Fibroblast of pulmonary artery (primary cell): ENCODE measurements at places on chromosomes 1 and 21.
A peak's percentile ranks its signal among the peaks of the same experiment; 100 is the strongest.

DNA sequence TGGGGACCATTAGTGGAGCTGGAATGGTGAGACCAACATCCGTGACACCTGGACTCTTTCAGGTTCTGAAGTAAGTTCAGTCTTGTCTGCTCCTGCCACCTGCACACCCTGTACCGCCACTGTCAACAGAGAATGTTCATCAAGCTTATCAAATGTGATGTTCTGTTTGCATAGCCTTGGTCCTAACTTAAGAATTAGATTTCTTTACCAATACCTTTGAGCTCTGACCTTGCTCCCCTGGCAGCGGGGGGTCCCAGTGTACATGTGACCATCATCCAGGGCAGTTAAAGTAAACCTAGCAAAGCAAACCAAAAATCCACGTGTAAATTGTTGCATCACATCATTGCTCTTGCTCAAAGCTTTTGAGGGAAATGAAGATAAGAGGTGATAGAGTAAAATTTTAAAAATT lies 14.5 kb downstream of the SLC25A33 start:
- DNase-seq = no peak

DNA sequence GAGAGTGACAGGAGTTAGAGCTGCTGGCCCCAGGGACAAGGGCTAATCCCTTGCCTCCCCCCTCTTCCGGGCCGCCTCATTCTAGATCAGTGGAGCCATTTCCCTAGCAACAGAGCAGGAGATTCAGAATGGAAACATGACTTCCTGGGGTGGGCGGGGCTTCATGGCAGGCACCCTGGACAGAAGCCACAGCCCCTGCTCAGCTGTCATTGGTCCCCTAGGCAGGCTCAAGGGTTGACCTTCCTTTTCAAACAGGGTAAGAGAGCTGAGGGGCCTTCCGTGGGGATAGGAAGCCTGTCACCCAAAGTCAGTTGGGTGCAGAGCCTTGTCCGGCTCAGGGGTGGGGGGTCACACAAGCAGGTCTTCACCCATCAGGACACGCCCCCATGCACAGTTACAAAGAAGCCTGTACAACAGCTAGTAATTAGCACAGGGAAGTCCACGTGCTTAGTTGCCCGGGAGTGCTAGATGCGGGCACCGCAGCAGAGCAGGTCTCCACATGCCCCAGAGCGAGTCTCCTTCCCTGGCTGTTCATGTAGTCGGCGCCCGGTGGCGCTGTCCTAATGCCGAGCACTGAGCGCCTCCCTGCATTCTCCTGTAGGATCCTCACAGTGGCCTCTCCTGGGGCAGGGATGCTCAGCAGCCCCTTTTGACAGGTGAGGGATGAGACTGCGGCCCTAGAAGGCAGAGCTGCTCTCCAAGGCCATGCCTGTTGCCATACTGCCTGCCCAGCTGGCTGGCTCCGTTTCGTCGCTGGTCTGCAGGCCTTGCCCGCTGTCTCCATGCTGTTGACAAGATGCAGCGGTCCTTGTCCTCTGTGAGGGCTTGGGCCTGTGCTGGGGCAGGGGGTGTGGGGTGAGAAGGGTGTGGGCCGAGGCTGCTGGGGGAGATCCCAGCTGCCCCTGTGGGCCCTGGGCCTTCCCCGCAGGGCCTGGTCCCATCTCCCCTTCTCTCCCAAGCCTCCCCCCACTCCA lies 5.1 kb downstream of the TMEM201 start:
- peak; percentile 74 for DNase-seq

GRCh38 chr1:183806125-183806524 lies 1.2 kb downstream of the RGL1 start:
- DNase-seq = peak; percentile 47

DNA sequence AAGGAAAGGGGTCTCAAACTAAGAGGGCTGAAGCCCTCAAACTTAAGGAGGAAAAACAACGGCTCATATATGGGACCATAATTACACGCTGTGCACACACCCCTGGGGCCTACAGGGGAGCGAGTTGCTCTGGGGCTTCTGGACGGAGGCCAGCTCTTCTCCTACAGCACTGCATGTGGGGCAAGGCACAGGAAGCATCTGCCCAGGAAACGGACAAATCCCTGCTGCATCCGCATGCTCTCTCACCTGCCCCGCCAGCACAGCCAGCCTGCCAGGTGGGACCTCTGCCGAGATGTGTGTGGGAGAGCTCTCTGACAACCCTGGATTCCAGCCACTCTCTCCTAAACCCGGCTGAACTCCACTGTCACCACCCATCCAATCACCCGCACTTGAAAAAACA lies 54.1 kb downstream of the MRPL37 start:
- peak; percentile 45 for DNase-seq

DNA sequence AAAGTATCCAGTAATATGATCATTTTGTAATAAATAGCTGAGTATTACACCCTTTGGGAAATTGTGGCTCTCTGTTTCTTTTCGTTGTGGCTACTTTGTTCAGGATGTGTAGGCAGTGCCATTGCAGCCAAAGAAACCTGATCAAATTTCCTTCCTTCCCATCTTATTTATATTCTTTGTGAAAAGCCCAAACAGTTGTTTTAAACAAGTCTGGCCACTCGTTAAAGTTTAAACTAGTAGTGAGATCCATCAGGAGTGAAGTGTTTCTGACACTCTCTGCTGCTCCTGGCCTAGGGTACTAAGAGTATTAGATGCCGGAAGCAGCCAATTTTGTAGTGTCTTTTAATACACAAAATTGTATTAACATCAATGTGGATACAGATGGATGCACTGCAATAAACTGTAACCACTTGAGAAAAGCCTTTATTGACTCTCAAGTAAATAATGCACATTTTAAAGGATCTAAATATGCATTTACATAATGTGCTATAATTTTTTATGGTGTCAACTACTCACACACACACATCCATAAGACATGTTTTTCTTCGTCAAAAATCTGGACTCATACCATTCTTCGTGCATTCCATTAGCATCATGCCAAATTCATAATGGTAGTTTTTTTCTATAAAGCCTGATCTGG lies 317.9 kb downstream of the NFIA start:
- no peak for DNase-seq

DNA sequence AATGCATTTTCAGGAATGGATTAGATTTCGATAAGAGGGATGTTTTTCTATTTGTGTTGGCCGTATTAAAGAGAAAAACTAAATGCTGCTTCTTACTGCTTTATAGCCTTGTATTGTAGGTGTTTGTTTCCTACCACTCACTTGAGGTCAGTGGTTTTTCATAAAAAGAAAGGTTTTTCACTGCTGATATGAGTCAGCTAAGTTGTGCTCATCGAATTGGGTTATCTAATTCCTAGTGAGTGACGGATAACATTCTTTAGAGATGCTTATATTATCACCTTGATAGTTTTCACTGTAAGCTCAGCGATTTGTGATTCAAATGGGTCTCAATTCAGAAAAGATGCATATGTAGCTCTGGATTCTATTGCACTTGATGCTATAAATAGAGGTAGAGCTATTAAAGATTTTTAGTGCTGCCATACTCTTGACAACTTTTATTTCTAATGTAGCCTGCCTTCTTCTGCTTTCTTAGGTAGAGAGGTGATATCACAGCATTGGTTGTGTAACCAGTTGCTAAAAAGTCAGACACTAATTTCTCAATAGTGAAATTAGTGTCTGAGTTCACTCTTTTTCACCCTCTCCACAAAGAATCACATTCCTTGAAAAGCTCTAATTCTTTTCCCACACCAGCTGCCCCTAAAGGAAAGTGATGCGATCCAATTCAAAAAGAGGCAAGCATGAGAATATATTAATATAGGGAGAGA lies 180.0 kb downstream of the RASAL2 start:
- no peak for DNase-seq

DNA sequence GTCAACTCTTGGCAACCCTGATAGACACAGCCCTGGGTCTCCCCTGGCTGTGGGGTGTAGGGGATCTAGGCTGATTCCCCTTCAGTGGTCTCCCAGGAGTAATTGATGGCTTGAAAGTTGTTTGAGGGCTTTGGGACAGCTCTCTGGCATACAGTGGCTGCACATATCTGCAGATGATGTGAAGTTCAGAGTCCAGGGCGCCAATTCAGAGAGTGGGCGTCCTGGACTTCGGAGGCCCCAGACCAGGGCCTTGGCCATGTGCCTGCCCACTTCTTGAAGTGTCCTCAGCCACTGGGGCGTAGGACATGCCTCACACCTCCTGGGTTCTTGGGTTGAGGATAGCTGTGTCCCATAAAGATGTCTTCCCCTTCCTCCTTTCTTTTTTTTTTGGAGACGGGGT lies 2.6 kb downstream of the INAVA start:
- DNase-seq = no peak

- DNase-seq = no peak
Observed at GRCh38 chr1:42043811-42044210, 109.4 kb upstream of the GUCA2B start.

GRCh38 chr1:207179036-207179435 lies 75.0 kb downstream of the C4BPA start:
- no peak for DNase-seq

GRCh38 chr1:192513697-192514096 lies 61.9 kb upstream of the RGS1 start:
- DNase-seq = no peak

DNA sequence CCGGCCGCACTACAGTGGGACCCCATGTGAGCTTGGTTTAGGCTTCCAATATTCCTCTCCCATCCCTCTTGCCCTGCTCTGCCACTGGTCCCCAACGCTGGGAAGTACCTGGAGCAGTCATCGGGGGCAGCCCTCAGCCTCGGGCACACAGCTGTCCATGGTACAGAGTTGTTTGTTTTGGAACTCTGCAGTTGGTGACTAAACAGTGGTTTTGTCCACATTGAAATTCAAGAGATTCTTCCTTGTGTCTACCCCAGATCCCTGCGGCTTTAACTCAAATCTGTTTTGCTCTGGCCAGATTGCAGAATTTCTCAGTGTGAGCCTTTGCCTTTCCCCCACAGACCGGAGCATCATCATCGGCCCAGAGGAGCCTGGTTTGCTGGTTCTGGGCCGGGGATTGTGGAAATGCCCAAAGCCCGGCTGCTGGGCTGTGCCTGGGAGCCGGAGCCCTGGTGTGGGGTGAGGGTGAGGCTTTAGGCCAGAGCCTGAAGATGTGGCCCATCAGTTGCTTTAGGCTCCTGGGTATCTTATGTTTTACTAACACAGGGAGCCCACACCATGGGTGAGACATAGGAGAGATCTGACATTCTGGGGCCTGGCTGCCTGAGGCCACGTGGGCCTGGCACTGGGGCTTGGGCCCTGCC lies 93.2 kb downstream of the ARHGEF10L start:
- peak; percentile 19 for DNase-seq

DNA sequence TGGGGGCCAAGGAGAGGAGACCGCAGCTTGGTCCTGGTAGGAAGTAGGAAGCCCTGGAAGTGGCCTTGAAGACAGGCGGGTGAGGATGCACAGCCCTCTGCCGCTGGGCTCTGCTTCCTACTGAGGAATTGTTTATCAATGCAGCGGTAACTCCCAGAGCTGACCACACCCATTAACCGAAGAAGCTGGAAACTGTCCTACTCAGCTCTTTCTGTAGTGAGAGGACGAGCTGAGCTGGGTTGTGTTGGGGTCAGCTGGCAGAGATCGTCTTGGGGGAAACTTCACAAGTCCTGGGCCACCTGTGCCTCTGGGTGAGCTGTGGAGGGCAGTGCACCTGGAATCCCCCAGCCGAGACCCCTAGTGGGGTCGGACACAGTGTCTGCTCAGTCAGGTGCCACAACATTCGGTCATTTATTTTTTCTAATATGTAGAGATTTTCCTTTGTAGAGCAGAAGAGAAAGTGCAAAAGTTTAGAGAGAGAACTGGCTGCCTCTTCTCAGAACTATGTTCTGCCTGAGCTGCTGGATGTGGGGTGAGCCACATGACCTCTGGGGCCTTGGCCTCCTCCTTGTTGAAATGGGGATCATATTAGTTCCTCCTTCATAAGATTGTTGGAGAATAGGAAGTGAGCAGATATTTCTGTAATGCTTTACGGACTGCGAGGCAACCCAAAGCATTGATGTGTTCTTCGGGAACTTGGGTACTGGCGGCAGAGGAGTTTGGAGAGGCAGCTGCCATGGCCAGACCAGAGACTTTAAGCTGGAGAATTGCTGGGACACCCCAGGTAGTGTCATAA lies 3.6 kb downstream of the NECAP2 start:
- no peak for DNase-seq

GRCh38 chr1:112114540-112114939 lies 125.1 kb upstream of the KCND3 start:
- no peak for DNase-seq

DNA sequence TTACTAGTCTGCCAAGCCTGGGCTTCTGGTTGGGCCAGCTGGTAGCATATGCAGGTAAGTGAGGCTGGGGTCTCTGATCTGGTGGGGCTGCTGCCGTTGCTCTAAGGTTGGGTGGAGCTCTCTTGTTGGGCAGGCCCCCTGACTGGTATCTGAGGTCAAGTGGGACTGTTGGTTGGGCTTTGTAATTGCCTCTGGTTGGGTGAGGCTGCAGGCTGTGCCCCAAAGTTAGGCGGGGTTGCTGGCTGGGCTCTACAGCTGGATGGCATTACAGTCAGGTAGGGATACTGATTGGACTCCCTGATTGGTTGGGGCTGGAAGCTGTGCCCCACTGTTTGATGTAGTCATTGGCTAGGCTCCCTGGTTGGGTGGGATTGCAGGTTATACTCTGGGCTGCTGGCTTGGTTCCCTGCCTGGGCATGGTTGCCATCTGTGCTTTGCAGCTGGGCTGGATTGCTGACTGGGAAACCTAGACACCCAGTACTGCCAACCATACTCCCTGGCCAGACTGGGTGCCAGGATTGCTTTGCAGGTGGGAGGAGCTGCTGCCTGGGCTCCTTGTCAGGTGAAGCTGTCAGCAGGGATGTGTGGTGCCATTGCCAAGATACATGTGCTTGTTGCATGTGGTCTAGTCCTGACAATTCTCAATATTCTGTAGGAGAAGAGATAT lies 130.5 kb downstream of the RABGAP1L start:
- no peak for DNase-seq

- no peak for DNase-seq
Observed at GRCh38 chr1:171484760-171485374, 463 bp upstream of the PRRC2C start.

- DNase-seq = peak; percentile 61
Observed at GRCh38 chr1:245871915-245872314, 635.2 kb downstream of the SMYD3 start.

DNA sequence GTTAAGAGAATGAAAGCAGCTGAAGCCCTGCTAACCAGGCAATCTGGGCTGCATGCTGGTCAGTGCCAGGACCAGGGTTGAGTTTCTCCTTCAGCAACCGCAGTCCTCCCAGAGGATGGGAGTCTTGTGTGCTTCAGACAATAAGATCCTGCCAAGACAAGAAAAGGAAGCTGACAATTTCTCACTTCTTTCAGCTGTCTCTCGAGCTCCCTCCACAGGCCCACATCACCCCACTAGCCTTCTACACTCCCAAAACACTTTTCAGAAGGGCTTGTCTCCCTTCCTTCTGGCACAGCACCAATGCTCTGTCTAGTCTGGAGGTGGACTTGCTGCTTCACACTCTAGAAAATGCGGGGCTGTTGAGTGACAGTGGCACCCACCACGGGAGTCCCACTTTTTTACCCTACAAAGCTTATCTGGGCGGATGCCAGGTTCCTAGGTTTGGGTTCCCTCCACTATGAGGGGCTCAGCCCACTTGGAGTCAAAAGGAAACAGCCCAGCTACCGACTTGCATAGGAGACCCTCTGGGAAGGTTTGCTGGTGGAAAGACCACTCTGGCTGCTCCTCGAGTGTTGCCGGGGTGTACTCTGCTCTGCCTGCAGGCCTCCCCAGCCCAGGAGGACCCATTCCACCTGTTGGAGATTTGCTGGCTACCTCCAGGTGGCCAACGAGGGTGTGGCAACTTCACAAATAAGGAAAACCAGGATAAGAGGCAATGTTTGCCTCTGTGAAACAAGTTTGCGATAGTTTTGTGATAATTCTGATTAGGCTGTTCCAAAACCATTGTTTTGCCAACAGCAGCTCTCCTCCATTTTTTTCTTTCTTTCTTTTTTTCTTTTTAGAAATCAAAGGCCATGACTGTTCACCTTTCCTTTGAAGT lies 68.9 kb downstream of the TENT5C start:
- DNase-seq = peak; percentile 58
